NCI-H460 (cell line): ENCODE measurements at places on chromosomes 5 and 9. TPM values are rescaled to one million over a fixed set of nuclear protein-coding genes. Genes with fewer than 3 reads are reported as not detected.

CFAP77 gene
- total RNA-seq = not detected in 2 replicates

RHOBTB3 gene
- total RNA-seq = 148 and 149 TPM in 2 replicates

AHRR gene
- total RNA-seq = 3.2 and 3.7 TPM in 2 replicates

IFT74 gene
- total RNA-seq = 16.8 and 20.7 TPM in 2 replicates

PCDHB10 gene
- 0.35 and 0.72 TPM in 2 replicates for total RNA-seq

CCL21 gene
- not detected in 2 replicates for total RNA-seq

ADAM19 gene
- 6.6 and 7.7 TPM in 2 replicates for total RNA-seq

RELL2 gene
- total RNA-seq = 1.5 and 2.1 TPM in 2 replicates
